ENCODE measurements at places on chromosomes 1 and 21.

DNA sequence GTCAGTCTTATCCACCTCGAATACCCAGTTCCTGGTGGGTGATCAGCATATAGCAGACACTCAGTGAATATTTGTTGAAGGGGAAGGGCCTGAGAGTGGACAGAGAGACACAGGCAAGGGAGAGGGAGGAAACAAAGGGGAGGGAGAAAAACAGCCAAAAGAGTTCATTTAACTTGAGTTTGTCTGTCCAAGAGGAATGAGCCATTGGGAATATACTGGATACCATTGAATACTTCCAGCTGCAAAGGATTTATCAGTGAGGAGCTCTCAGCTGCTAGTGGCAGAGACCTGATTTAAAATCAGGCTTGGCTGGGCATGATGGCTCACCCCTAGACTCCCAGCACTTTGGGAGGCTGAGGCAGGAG, 11.5 kb upstream of the BGLAP start:
- DNase-seq: no peak

GRCh38 chr1:65027666-65028358, 61.5 kb upstream of the JAK1 start:
- no peak for DNase-seq

DNA sequence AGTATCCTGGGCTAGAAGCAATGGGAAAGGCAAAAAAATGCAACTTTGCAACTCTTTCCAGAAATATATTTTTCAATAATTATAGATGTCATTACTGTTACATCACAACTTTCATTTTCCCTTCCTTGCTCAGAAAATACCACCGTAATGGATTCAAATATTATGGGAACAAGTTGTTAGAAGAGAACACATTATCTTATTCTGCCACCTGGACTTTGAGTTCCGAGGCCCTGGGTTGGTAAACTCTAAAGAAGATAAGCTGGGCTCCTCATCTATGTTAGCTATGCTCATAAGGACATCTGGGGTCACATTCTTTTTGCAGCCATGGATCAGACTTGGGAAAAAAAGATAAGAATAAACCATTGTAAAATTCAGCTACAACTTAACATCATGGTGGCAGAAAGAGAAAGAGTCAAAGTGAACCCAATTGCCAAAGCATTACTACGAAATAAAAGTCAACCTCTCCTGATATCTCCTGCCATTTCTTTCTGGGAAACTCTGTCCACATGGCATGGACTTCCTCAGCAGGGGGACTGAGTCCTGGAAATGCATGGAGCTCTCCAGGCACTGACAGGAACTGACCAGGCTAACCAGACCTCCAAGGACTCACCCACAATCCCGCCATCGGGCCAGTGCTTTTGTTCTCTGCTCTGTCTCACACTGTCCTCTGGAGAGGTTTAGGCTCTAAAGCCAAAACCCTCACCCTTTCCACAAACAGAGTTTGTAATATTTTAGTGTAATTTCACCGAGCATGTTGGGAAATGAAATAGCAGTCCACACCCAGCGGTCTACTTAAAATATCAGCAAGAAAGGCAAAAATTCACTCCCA, 499.1 kb upstream of the RUNX1 start:
- DNase-seq: no peak

DNA sequence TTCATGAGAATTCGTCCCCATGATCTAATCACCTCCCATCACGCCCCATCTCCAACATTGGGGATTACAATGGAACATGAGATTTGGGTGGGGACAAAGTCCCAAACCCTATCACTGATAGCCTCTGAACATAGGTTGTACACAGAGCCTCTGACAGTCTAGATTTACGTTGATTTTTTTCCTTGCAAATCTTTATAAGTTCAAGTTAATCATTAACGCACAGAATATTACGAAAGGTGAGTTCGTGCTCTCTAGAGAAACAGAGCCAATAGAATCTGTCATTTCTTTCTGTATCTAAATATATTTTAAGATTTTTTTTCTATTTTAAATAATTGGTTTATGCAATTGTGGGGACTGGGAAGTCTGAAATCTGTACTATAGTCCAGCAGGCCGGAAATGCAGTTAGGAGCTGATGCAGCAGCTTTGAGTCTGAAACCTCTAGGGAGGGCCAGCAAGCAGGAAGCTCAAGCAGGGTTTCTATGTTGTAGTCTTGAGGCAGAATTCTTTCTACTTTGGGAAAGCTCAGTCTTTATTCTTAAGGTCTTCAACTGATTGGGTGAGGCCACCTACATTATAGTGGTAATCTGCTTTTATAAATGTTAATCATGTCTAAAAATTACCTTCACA, 61.0 kb downstream of the SELENOF start:
- no peak for DNase-seq

- no peak for DNase-seq
Observed at GRCh38 chr1:74523873-74524480, 11.6 kb upstream of the LRRC53 start.

DNA sequence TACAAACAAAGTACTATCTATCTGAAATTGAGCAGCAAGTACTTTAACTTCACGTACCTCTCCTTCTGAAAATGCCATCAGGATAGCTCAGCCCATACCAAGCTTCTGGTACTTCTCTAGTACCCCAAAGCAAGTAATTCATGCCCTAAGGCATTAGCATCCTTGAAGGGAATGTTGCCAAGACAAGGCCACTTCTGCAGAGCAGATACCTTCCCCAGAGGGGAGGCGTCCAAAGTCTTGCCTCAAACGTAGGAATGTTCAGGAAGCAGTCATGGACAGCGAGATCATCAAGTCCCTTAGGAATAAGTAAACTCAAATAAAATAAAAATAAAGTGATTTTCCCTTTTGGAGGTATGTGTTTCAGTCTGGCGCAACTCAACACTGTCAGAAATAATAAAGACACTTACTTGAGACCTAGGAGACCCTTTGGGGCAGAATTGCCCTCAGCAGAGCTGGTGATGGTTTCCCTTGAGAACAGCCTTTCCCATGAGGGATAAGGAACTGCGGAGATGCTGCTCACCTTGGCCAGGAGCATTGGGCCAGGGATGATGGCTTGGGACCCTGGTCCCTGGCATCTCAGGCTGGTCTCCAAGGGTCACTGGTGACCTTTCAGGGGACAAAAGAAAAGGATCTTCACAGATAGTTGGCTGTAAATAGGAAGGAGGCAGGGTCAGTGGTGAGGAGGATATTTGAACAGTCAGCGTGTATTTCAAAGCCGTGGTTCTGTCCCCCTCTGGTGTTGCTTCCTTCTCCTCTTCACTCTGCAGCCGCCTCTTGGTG, 522.9 kb downstream of the KIF26B start:
- no peak for DNase-seq

Measured in omental fat pad (tissue), 4 donors.